KBM-7 (cell line): ENCODE measurements at places on chromosomes 3 and 15.

- no peak for DNase-seq
Measured at GRCh38 chr15:99668533-99669182, 64.6 kb downstream of the LYSMD4 start.

GRCh38 chr15:39283531-39283930 is 297.3 kb upstream of the THBS1 start:
- no peak for DNase-seq

DNA sequence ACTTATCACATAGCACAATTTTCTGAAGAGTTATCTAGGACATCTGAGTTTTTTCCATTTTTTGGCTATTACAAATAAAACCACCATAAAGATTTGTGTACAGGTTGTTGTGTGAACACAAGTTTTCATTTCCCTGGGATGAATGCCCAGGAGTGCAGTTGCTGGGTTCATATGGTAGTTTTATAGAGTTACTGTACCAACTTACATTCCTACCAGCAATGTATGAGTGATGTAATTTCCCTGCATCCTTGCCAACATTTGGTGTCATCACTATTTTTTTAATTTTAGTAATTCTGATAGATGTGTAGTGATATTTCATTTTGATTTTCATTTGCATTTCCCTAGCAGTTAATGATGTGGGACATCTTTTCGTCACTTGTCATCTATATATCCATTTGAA is 20.5 kb downstream of the FILIP1L start:
- DNase-seq, result no peak

DNA sequence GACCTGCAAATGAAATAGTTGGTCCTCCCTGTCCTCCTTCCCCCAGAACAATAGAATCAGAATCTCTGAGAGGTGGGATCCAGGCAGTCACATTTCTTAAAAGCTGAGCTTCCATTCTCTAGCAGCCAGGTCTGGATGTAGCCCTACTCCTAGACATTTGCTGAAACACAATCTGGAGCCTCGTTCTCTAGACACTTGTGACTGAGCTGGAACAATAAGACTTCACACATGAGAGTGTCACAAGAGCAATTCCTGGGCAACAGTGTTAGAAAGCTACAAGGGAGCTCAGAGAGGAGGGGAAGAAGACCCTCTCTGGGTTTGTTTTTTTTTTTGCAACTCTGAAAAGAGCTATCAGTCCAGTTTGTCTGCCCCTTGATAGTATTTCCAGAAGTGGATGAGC is 14.5 kb downstream of the CORO2B start:
- DNase-seq, result no peak

DNA sequence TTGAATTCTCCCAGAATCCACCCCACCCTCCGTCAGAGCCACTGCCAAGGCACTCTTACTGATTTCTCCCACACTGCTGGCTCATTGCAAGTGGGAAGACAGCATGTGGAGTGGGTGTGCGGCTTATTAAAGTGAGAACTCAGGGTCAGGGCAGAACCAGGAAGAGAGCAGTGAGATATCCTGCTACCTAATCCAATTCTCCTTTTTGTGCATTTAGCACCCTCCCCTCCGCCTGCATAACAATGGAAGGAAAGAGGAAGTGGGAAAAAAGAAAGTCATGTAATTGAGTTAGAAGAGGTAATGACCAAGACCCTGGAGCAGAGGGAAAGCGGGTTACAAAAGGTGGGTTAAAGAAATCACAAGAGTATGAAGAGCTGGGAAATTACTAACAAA is 27.8 kb upstream of the PIK3CB start:
- peak; percentile 91 for DNase-seq

DNA sequence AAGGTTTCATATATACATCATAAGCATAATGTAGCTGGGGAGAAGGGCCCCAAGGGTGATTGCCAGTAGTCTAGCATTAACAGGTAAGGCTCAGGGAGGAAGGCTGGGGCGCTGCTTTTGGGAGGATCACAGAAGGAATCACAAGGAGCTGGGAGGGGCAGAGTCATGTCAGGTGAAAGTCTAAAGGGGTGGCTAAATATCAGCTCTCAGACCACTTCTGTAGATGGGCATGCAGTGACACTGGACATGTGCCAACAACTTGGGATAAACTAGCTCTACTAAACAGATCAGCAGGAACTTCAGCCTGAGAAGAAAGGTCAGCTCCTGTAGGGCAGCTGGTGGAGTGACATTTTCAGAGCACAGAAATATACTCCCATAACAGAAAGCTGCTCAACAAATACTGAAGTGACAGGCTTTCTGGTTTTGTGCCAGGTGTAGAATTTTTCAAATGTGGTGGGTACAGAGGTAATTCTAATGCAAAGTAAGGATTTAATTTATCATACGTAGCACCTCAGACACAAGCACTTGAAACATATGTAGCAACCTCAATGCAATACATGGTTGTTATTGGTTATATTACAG is 79.4 kb downstream of the PEX5L start:
- no peak for DNase-seq

GRCh38 chr15:82551646-82552247 is 11.5 kb upstream of the RPS17 start:
- no peak for DNase-seq

DNA sequence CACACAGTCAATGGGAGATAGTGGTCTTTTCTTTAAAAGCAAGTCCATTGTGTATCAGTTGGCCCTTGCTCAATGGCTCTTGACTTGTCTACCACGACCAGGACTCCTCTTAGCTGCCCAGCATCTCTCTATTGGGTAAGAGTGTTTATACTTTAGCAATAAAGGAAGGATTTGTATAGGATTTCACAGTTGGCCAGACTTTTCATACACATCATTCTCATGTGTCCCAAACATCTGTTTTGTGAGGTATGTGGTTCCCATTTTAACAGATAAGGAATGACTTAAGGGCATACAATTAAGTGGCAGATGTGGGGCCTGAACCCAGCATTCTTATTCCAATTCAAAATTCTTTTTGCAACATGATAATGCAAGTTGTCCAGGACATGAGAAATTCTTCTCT is 191.5 kb downstream of the CHST2 start:
- no peak for DNase-seq

- DNase-seq, result peak; percentile 24
Measured at GRCh38 chr3:167032267-167032876, 347.7 kb downstream of the ZBBX start.

DNA sequence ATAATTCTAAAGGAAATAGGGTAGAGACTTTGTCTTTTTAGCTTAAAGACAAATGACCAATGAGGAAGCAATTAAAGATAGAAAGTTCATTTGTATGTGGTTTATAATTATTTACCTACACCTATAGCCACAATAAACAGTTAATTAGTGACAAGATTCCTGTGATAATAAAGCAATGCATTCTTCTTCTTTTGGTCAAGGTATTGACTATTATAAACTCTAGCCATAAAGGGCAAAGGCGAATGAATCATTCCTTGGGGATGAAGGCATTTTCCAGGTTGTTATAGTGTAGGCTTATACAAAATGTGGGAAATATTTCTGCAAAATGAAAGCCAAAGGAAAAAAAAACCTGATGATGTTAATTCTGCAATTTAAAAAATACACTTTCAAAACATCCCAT is 115.4 kb downstream of the PLD1 start:
- DNase-seq, result no peak

GRCh38 chr3:65625305-65625704 is 413.4 kb downstream of the MAGI1 start:
- DNase-seq, result no peak

- DNase-seq, result no peak
Measured at GRCh38 chr15:79030470-79030869, 60.1 kb downstream of the RASGRF1 start.

DNA sequence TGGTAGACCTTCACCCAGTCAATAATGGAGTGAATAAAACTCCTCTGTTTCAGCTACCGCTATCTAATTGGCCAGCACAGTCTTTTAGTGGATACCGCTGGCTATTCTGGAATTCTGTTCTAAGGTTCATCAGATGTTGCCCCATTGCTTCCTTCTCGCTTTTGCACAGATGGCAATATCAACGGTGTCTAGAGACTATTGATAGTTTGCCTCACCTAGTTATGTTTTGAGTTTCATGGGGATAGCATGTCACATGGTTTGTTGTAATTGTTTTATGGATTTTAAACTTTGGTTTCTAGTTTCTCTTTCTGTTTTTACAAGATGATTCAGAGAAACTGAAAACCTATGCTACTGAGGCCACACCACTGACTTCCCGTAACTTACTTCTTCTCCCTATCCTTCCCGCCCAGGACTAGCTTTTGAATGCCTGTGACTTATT is 2.0 kb downstream of the XRN1 start:
- peak; percentile 59 for DNase-seq

GRCh38 chr3:151724576-151725562 is 8.9 kb upstream of the AADACL2 start:
- DNase-seq, result peak; percentile 65

- no peak for DNase-seq
Measured at GRCh38 chr15:73575636-73576247, 57.4 kb downstream of the NPTN start.

- no peak for DNase-seq
Measured at GRCh38 chr3:98599647-98600411, 6.4 kb upstream of the CPOX start.

DNA sequence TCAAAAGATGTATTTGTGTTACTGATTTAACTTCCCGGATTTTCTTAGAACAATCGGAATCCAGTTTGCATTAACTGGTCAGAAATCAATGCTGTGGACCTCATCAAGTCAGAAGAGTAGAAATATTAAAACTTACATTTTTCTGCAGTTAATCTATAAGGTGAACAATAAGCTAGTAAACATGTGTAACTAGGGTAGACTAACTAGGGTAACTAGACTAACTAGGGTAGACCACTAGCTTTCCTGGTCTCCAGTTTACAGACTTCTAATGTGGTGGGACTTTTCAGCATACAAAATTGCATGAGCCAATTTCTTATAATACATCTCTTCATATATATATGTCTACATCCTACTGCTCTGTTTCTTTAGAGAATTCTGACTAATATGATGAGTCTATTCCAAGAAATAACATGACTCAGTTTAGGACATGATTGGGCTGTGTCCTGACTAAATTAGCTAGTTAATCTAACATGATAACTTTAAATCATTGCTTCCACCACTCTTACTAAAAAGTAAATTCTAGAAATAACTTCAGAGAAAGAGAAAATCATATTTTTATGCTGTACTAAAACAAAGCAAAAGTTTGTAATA is 5.3 kb downstream of the PLSCR2 start:
- DNase-seq, result no peak

DNA sequence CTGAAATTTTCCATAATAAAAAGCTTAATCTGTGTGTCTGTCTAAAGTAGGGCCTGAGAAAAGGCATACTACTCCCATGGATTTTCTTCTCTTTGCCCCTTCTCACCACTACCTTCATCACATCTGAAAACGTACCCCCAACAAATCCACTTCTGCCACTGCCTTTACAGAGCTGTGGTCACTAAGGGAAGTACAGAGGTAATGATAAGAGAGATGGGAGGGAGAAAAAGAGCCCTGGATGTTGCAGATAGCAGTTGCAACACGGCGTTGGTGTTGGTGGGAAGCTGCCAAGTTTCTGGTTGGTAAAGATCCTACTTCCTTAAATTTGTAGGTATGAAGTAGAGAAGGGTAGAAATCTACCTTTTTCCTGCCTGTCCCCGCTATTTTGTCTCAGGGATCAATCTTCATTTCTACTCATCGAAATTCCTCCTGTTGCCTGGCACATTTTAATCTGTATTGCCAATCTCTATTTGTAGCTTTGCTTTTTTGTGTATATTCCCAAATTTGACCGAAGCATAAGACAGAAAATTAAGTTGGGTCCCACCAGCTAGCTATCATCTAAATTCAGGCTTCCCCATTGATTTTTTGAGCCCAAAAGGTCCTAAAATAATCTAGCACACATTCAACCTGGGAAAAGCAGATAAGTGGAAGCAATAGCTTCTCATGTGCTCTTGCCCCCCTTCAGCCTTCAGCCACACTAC is 102.9 kb downstream of the TFDP2 start:
- DNase-seq, result peak; percentile 98

DNA sequence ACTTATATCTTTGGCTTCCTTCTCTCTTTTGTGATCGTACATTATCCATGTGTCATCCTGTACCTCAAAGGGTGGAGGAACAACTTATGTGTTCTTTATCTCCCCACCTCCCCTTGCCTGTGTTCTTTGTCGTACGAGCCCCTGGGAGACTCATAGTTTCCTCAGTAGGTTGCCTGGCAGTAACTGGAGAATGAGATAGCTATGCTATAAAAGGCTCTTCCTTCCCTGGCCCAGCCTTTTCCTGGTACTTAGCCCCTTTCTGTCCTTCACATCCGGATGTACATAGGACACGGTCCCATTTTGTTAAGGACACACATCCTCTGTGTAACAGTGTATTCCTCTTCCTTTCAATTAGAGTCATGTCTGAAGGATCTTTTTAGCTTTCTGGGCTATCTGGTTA is 32.1 kb downstream of the PLCL2 start:
- DNase-seq, result no peak

- no peak for DNase-seq
Measured at GRCh38 chr3:58223855-58224254, 13.1 kb upstream of the DNASE1L3 start.

DNA sequence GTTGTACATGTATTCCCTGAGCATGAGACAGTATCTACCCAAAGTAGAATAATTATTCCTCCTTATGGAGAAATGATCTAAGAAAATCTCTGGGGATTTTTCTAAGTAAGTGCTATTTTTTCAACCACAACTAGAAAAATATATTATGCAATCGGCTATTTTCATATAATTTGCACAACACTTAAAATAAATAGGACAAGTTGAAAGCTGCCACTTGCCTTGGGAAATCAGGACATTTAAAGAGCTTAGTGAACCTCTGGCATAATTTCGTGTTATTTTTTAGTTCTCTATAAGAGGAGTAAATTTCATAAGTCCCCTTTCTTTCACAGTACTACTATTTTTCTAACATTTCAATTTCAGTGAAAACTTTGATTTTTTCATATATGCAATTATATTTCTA is 672.1 kb downstream of the OTOL1 start:
- DNase-seq, result no peak

GRCh38 chr3:111859061-111859973 is at the start of gene PHLDB2:
Gene PHLDB2, plus strand, starts transcription at chr3:111859265. Its CDS starts 24,813 bp downstream, at chr3:111884078.
- DNase-seq, result no peak

GRCh38 chr15:90713081-90713480 is 4.1 kb upstream of the BLM start:
- DNase-seq, result no peak

DNA sequence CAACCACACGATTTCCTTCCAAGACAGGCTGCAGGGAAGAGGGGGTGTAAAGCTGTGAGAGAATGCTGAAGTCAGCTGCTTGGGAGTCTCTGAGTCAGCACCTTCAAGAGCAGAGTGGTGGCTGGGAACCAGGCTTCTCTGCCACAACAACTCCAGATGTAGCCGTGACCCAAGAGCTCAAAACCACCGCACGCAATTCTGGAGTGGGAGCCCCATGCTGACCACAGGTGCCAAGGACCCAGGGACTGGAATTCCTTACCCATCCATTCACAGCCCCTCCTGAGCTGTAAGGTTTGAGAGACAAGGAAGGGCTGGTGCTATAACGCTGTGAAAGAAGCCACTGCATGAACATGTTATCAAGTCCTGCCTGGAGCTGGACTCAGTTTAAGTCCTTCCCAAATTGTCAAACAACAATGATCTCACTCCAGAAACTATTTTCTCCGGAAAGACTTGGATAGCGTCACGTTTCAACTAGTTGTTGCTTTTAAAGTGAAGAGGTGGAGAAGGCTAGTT is 61.4 kb downstream of the UMPS start:
- DNase-seq, result no peak

- no peak for DNase-seq
Measured at GRCh38 chr3:169383770-169384169, 279.7 kb downstream of the MECOM start.
